HFFc6 (cell line): ENCODE measurements at places on chromosomes 3 and 15. TPM values are rescaled to one million over a fixed set of nuclear protein-coding genes. Genes with fewer than 3 reads are reported as not detected.

The ITPKA gene
- 1.2 and 2.1 TPM in 2 replicates for total RNA-seq

DNA sequence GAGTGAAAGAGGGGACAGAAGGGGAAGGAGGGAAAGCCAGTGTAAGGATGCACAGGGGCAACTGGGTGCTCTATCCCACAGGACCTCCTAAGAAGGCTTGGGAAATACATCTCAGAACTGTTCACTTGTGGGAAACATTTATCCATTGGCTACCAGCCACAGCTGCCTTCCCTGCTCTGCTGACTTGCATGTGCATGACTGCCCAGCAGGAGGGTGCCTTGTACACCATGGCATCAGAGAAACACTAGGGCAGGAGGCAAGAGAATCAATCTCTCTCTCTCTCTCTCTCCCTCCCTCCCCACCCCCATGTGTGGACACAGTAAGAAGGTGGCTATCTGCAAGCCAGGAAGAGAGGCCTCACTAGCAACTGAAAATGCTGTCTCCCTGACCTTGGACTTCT lies 62.9 kb upstream of the ZBTB38 start:
- no peaks in the 10 kb centered on the region; the same call in 1 of the 2 replicates for H3K27me3 ChIP-seq
- no peak overlapping the region for H3K27ac ChIP-seq
- H3K36me3 ChIP-seq = no peaks in the 10 kb centered on the region
- DNase-seq = peak; percentile 71
- peaks cover 41% of the 10 kb centered on the region for H3K4me1 ChIP-seq

- H3K27me3 ChIP-seq = no peaks in the 10 kb centered on the region
- no peaks in the 10 kb centered on the region for H3K4me1 ChIP-seq
- H3K36me3 ChIP-seq = no peaks in the 10 kb centered on the region
- no peak overlapping the region for H3K4me3 ChIP-seq
- H3K27ac ChIP-seq = no peak overlapping the region
Observed at GRCh38 chr3:139780593-139780992, 102.8 kb upstream of the NMNAT3 start.

DNA sequence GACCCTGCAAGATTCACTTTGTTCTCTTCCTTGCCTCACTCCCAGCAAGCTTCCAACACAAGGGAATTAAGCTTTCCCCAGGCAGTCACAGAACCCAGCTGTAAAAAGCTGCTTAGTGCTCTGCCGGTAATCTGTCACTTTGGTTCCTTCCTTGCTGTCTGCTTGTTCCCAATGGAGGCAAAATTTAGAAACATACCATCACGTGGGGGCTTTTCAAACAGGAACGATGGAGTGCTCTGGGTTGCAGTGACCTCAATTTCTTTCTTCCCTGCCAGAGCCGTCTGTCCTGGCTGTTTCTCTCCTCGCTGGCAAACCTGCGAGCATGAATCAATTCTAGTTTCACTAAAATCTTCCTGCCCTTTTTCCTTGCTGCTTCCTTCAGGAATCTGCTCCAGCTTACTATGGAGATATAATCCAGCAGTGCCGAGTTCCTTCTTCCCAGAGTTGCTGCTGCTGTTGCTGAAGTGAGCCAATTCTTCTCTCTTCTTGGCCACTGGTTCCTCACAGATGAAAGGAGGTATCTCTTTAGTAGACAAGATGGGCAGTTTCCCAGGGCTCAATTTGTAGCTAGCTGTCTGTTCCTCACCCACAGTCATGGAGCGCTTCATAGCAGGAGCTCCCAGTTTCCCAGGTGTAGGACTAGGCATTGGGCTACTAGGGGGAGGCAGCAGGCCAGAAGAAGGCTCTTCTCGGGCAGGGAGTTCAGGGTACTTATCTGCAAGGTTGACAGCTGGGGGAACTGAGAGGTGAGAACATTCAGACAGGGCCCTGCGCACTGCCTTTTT lies 88.1 kb downstream of the DHX30 start:
- peaks cover 5% of the 10 kb centered on the region for H3K27me3 ChIP-seq
- no peak overlapping the region for H3K27ac ChIP-seq
- H3K4me3 ChIP-seq = no peak overlapping the region
- peaks cover 57% of the 10 kb centered on the region for H3K36me3 ChIP-seq

The FANCD2OS gene
- total RNA-seq = not detected in 3 replicates

DNA sequence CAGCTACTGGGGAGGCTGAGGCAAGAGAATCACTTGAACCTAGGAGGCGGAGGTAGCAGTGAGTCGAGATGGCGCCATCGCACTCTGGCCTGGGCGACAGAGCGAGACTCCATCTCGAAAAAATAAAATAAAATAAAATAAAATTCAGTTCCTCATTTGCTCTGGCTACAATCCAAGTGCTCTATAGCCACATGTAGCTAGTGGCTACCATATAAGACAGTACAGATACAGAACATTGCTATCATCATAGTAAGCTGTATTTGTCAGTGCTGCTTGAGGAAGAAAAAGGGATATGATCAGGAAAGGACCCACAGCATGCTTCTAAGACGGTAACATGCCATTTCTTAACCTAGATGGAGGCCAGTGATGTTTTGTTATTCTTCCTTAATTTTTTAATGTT lies 88.7 kb upstream of the CDAN1 start:
- peaks cover 4% of the 10 kb centered on the region; the same call in 1 of the 2 replicates for H3K27me3 ChIP-seq
- no peak overlapping the region for H3K4me3 ChIP-seq
- no peak overlapping the region for H3K27ac ChIP-seq

DNA sequence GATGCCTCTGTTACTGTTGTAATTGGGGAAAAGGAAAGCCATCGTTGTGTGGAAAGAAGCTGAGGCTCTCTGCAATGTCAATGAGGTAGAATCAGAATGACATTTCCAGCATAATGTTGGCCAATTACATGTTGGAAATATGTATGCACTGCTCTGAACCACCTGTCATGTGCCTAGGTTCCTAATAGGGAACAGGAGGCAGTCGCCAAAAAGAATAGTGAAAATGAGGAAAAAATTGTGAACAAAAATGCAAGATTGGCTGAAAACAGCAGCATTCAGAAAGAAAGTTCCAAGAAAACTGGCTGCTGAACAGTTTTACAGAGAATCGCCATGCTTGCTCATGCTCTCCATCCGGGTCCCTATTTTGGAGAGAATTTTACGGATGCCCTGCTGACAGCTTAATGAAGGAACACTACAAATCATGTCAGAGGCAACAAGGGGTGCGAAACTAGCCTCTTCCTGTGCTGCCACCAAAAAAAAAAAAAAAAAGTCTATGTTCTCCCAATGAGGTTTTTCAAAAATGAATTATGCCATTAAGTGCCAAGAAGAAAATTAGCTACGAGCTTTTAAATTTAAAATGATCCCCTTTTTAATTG lies 305.9 kb upstream of the ARRDC4 start:
- no peaks in the 10 kb centered on the region; the same call in 1 of the 2 replicates for H3K27me3 ChIP-seq
- no peaks in the 10 kb centered on the region for H3K4me1 ChIP-seq
- no peaks in the 10 kb centered on the region; the same call in 1 of the 2 replicates for H3K36me3 ChIP-seq
- no peak overlapping the region for H3K4me3 ChIP-seq

GRCh38 chr15:99452728-99453636 lies 112.8 kb upstream of the MEF2A start:
- no peak for DNase-seq

The TLR9 gene
- total RNA-seq = 0.08 TPM in 1 of 3 replicates, not detected in the others

- no peaks in the 10 kb centered on the region; the same call in 1 of the 2 replicates for H3K27me3 ChIP-seq
- H3K27ac ChIP-seq = no peak overlapping the region; the same call in 1 of the 2 replicates
- H3K4me3 ChIP-seq = peak overlapping the region; percentile 59
- peaks cover 3% of the 10 kb centered on the region; the same call in 1 of the 2 replicates for H3K36me3 ChIP-seq
- DNase-seq = peak; percentile 32
Observed at GRCh38 chr3:27628026-27628750, 93.9 kb downstream of the EOMES start.

GRCh38 chr3:138842483-138843188 lies 7.9 kb upstream of the PIK3CB start:
- no peak overlapping the region for H3K27ac ChIP-seq
- DNase-seq = no peak
- H3K4me1 ChIP-seq = no peaks in the 10 kb centered on the region
- no peak overlapping the region for H3K4me3 ChIP-seq

The ZNF860 gene
- total RNA-seq = 0.09 to 0.54 TPM (median 0.18 TPM) in 3 replicates

- no peak for DNase-seq
- H3K27me3 ChIP-seq = no peaks in the 10 kb centered on the region; the same call in none of the 2 replicates
- H3K4me3 ChIP-seq = no peak overlapping the region
- H3K36me3 ChIP-seq = no peaks in the 10 kb centered on the region
- H3K27ac ChIP-seq = no peak overlapping the region
- peaks cover 5% of the 10 kb centered on the region; the same call in 1 of the 2 replicates for H3K4me1 ChIP-seq
Observed at GRCh38 chr15:43998607-43999006, 171.8 kb downstream of the WDR76 start.

DNA sequence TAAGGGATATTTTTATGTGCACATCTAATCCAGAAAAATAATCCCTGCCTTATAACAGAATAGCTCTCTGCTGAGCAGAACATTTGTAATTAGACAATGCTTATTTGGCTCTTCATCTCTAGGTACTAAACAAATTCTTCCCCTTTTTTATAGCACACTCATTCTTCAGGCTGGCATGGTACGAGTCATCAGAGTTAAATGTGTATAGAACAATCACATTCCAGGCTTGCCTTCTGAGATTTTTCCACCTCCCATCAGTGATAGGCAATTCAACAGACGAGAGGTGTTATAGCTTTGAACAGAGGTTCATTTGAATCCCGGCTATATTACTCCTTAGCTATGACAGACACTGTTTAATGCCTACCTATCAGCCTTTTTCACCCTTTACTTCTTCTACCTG lies 21.4 kb upstream of the SPPL2A start:
- peaks cover 11% of the 10 kb centered on the region for H3K4me1 ChIP-seq
- no peak overlapping the region for H3K4me3 ChIP-seq
- no peak overlapping the region for H3K27ac ChIP-seq
- peaks cover 3% of the 10 kb centered on the region for H3K27me3 ChIP-seq
- peak; percentile 15 for DNase-seq
- H3K36me3 ChIP-seq = no peaks in the 10 kb centered on the region
